ENCODE measurements at places on chromosomes 13 and 19. TPM values are rescaled to one million over a fixed set of nuclear protein-coding genes. Genes with fewer than 3 reads are reported as not detected.

DNA sequence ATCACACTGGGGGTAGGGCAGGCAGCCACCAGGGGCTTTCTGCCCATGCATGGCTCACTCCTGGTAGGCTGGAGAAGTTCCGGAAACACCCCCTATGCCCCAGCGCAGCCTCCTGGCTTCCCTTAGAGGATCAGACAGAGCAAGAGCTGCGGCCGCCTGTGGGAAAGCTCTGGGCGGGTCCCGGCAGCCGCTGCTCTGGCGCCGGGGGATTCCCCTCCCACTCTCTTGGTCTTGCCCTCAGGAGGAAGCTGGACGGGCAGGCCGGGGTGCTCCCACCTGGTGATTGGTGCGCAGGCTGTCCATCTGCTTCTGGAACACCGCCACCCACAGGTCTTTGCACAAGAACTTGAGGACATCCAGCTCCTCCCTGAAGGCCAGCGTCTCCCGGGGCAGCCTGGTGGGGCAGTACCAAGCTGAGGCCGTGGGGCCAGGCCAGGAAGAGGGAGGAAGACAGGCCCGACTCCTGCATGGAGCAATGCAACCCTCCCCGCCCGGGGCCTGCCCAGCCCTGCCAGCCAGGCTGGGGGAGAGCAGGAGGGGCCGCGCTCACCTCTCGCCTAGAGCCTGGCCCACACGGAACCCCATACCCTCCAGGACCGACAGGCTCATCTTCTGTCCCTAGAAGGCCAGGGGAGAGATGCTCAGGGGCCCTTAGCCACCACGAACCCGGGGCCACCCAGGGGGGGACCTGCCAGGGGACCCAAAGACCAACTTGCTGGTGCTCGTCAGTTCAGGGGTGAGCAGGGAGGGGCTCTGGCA is 4.0 kb upstream of the NKPD1 start:
- DNase-seq, result no peak

- DNase-seq, result no peak
Measured at GRCh38 chr13:110648848-110649421, 33.6 kb downstream of the NAXD start.

DNA sequence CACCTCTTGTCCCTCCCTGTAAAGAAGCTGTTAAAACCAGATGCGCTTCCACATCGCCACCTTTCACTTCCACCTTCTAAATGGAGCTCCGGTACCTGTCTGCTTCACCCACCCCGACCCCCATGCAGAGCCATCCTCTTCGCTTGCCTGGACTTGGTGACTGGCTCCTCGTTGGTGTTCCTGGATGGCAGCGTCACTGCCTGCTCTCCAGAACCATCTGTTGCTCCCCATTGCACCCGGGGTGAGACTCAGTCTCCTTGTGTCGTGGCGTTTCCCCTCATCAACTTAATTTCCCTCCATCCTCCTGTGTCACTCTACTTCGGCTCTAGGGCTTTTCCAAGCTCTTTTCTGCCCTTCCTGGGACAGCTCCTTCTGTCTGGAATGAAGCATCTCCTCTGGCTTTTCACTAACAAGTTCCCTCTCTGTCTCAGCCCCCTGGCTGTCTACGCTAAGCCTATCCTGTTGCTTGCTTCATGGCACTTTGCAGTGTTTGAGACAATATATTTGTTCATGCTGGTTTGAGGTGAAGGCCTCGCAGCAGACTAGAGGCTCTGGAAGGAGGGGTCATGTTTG is 10.3 kb downstream of the CEBPG start:
- DNase-seq, result no peak

GRCh38 chr19:18898607-18899408 is 2.9 kb upstream of the CERS1 start:
- DNase-seq, result no peak

- DNase-seq, result no peak
Measured at GRCh38 chr19:45137179-45137761, 23.5 kb downstream of the NKPD1 start.

DNA sequence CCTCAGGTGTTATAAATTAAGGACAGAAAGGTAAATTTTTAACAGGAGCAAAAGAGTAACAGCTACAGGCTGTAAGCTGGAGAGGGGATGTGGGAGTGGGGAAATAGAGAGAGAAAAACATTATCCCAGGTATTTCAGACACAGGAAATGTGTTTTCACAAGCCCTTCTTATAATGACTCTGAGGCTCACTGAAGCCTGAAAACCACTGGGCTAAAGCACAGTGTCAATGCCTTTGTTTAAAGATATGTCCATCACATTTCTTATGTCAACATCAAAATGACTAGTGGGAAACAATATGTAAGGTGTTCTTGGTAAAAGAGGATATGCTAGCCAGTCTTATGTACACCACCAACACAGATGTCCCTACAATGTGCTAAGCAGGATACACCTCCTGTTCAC is 365.9 kb downstream of the FGF14 start:
- DNase-seq, result no peak

- no peak for DNase-seq
Measured at GRCh38 chr13:41614671-41615527, 157.5 kb downstream of the RGCC start.

- DNase-seq, result no peak
Measured at GRCh38 chr13:105118426-105118985, 1417.0 kb downstream of the EFNB2 start.

The PRR12 gene
- total RNA-seq, result 24.5 TPM

The ZNF132 gene
- 3.1 TPM for total RNA-seq

Measured in thoracic aorta (tissue), 2 donors.